Testis (tissue), 5 donors: ENCODE measurements at places on chromosomes 3 and 15. TPM values are rescaled to one million over a fixed set of nuclear protein-coding genes. Genes with fewer than 3 reads are reported as not detected.

Gene SCN5A
- polyA plus RNA-seq: 0.73 TPM

DNA sequence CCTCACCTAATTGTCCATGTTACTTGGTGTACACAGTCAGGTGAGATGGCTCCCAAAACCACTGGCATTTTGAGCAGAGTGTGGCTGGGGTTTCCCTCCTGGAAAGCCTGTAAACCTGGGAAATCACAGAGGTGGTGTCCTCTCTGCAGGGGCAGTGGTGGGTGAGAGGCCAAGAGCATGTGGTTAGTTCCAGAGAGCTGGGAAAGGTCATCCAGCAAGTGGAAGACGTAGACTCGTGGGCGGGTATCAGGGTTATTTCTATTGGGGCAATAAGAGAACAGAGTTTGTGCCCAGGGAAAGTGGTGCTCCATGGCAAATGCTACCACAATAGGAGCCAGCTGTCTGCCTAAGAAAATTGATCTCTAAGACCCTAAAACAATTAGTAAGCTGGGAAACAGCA lies 44.6 kb upstream of the LIMD1 start:
- no peaks in the 10 kb centered on the region for H3K27me3 ChIP-seq
- H3K36me3 ChIP-seq: no peaks in the 10 kb centered on the region
- H3K4me3 ChIP-seq: no peak overlapping the region
- H3K4me1 ChIP-seq: peaks cover 37% of the 10 kb centered on the region

Gene GOLGA8Q
- 10.4 TPM for polyA plus RNA-seq

GRCh38 chr3:171416061-171416460 lies 44.1 kb downstream of the TNIK start:
- H3K27ac ChIP-seq: no peak overlapping the region
- H3K27me3 ChIP-seq: no peaks in the 10 kb centered on the region
- H3K4me1 ChIP-seq: no peaks in the 10 kb centered on the region
- no peak overlapping the region for H3K4me3 ChIP-seq
- no peaks in the 10 kb centered on the region for H3K36me3 ChIP-seq

Gene SHF
- polyA plus RNA-seq: 13.2 TPM

- H3K36me3 ChIP-seq: no peaks in the 10 kb centered on the region
- no peak overlapping the region for H3K27ac ChIP-seq
These were observed 194.9 kb downstream of the FOXP1 start for GRCh38 chr3:71388535-71389120.

Gene ISY1
- 20.7 TPM for polyA plus RNA-seq

DNA sequence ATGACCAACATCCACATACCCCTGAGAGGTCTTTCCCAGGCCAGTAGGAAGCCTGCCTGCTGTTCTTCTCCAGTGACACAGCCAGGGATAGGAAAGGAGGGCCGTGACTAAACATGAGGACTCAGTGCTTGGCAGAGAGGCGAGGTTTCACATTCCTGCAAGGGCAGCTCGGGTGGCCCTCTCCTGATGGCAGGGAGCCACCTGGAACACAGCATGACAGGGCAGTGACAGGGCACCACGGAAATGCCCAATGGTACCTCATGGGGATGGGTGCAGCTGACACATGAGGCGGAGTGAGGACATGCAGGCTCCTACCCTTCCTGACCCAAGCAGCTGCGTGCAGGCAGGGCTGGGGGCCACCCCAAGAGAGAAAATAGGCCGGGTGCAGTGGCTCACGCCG lies 7.4 kb upstream of the TGM5 start:
- H3K36me3 ChIP-seq: no peaks in the 10 kb centered on the region
- no peaks in the 10 kb centered on the region for H3K27me3 ChIP-seq
- no peak overlapping the region for H3K4me3 ChIP-seq
- no peak for DNase-seq
- H3K4me1 ChIP-seq: no peaks in the 10 kb centered on the region

Gene CHST2
- polyA plus RNA-seq: 3.7 TPM

- no peak for DNase-seq
- H3K4me3 ChIP-seq: no peak overlapping the region
- H3K4me1 ChIP-seq: no peaks in the 10 kb centered on the region
- no peaks in the 10 kb centered on the region for H3K36me3 ChIP-seq
- H3K27me3 ChIP-seq: no peaks in the 10 kb centered on the region
These were observed 63.3 kb downstream of the RLBP1 start for GRCh38 chr15:89157918-89158564.

DNA sequence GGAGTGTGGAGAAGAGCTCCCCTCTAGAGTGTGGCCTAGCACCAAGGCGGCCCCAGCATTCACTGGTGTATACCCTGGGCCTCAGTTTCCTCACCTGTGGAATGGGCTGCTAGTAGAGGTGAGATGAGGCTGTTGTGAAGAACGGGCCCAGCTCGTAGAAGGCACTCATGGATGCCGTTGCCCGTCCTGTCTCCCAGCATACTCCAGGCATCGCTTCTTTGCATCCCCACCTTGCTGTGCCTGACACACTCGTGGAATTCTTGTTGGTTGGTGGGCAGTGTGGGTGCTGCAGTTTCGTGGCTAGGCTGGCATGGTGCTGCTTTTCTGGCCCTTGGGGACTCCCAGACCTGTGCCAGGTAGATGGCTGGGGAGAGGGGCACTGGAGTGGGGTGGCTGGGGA lies 76.7 kb downstream of the SMAD6 start:
- no peaks in the 10 kb centered on the region for H3K27me3 ChIP-seq
- no peak overlapping the region for H3K4me3 ChIP-seq
- H3K27ac ChIP-seq: no peak overlapping the region
- no peaks in the 10 kb centered on the region for H3K36me3 ChIP-seq
- no peak for DNase-seq
- peaks cover 8% of the 10 kb centered on the region for H3K4me1 ChIP-seq

Gene LMAN1L
- 2.2 TPM for polyA plus RNA-seq

Gene MTMR10
- 27.0 TPM for polyA plus RNA-seq

Gene ECE2
- 1.1 TPM for polyA plus RNA-seq

DNA sequence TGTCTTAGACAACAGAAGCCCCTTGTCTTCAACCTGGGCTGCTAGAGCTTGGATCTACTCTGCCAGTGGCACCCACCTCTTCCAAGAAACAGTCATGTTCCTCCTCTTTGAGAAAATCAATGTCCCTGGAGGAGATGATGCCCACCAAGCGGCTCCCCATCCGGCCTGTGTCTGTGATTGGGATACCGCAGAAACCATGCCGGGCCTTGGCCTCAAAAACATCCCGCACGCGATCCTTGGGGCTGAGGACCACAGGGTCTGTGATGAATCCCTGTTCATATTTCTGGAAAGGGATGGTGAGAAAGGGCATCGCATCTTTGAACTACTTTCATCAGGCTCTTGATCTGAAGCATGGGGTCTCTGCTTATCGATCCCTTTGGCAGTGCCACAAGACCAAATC lies 1.6 kb downstream of the IMPDH2 start:
- no peaks in the 10 kb centered on the region for H3K36me3 ChIP-seq
- no peaks in the 10 kb centered on the region for H3K27me3 ChIP-seq
- no peak overlapping the region for H3K4me3 ChIP-seq

DNA sequence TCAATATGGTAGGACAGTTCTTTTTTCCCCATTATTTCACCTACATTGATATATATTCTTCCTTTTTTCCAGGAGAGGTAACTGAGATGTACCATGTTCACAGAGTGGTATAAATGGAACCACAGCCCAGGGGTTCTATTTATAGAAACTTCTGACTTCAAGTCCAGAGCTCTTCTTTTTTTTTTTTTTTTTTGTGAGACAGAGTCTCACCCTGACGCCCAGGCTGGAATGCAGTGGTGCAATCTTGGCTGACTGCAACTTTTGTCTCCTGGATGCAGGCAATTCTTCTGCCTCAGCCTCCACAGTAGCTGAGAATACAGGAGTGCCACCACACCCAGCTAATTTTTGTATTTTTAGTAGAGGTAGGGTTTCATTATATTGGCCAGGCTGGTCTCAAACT lies 267.1 kb upstream of the TPRG1 start:
- H3K4me3 ChIP-seq: no peak overlapping the region
- no peaks in the 10 kb centered on the region for H3K36me3 ChIP-seq
- H3K4me1 ChIP-seq: peaks cover 9% of the 10 kb centered on the region
- no peak for DNase-seq
- H3K27me3 ChIP-seq: no peaks in the 10 kb centered on the region

Gene STARD9
- polyA plus RNA-seq: 41.1 TPM

DNA sequence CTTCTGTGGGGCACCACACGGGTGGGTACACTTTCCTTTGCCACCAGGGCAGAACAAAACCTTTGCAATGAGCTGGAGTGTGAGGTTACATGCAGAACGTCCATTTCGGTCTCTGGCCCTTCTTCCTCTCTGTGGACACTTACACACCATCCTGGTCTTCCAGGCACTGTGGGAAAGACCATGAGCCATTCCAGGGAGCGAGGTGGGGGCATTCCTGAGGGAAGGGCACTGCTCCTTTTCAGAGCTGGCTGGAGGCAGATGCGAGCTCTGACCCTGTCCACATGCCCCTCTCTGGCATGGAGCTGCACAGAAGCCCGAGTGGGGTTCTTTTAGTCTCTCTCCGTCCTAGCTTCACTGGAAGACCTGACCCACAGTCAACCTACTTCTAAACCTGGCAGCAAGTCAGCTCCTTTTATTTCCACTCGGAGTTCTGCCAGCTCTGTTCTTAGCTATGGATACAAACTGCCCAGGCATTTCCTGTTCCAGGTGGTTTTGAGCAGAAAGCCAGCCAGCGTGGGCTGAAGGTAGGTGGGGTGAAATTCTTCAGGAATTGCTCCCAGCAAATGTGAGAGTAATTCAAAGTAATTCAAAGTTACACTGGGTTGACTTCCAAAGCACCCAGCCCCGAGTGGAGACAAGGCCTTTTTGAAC lies 281.4 kb downstream of the ADAMTS17 start:
- H3K27me3 ChIP-seq: no peaks in the 10 kb centered on the region
- peaks cover 4% of the 10 kb centered on the region for H3K4me1 ChIP-seq
- no peak overlapping the region for H3K4me3 ChIP-seq
- H3K36me3 ChIP-seq: no peaks in the 10 kb centered on the region
- no peak for DNase-seq
